ENCODE measurements at places on chromosomes 5 and 9. TPM values are rescaled to one million over a fixed set of nuclear protein-coding genes. Genes with fewer than 3 reads are reported as not detected.

Gene C5orf58
- not detected for total RNA-seq

Gene FBLL1
- total RNA-seq = 15.7 TPM

Gene PARP8
- total RNA-seq = 19.0 TPM

Gene SWI5
- total RNA-seq = 20.0 TPM

Gene GPR151
- total RNA-seq = not detected

Gene RORB
- 265 TPM for total RNA-seq

Gene ADAMTS6
- total RNA-seq = 48.3 TPM

Gene PCDHA1
- total RNA-seq = 0.71 TPM

Gene GADD45G
- 130 TPM for total RNA-seq

Gene INSL4
- total RNA-seq = not detected

Gene ADGRV1
- 287 TPM for total RNA-seq

Gene ABO
- 2.0 TPM for total RNA-seq

Gene ZER1
- 52.0 TPM for total RNA-seq

Gene CCDC171
- 25.2 TPM for total RNA-seq

Gene ZCCHC10
- 21.2 TPM for total RNA-seq

Gene SLC34A3
- total RNA-seq = not detected

Gene PIGO
- total RNA-seq = 24.4 TPM

Gene BRIX1
- 27.3 TPM for total RNA-seq

Gene RNF208
- total RNA-seq = 2.7 TPM

Gene CTXN3
- total RNA-seq = 4.0 TPM

Gene GRXCR2
- total RNA-seq = not detected

Gene SPATA31C1
- total RNA-seq = not detected

Gene DNM1
- total RNA-seq = 135 TPM

Gene PCDHB16
- 9.2 TPM for total RNA-seq

Gene EXOSC2
- 43.9 TPM for total RNA-seq

Gene FAM221B
- not detected for total RNA-seq

Gene FBP2
- total RNA-seq = 1.0 TPM

Gene OR1J2
- total RNA-seq = not detected

Gene CCDC107
- total RNA-seq = 8.9 TPM

Data from camera-type eye (tissue), 1 donor.